HS-27A (cell line): ENCODE measurements at places on chromosomes 13 and 19.

DNA sequence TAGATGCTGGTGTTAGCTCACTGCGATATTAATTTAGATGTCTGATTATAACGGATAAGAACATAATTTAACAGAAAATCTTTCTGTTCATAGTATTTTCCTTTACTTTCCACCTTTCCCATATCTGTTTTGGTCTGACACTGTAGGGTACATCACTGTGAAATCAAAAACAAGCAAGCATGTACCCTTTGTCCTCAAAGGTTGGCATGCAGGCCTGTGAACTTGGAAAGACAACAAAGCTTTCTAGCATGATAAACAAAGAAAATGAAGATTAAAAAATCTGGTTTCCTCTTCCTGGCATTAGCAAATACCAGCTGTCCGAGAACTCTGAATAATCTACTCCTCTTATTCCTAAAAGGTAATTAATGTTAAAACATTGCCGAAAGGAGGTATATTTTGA lies 31.6 kb downstream of the THSD1 start:
- no peak for DNase-seq

DNA sequence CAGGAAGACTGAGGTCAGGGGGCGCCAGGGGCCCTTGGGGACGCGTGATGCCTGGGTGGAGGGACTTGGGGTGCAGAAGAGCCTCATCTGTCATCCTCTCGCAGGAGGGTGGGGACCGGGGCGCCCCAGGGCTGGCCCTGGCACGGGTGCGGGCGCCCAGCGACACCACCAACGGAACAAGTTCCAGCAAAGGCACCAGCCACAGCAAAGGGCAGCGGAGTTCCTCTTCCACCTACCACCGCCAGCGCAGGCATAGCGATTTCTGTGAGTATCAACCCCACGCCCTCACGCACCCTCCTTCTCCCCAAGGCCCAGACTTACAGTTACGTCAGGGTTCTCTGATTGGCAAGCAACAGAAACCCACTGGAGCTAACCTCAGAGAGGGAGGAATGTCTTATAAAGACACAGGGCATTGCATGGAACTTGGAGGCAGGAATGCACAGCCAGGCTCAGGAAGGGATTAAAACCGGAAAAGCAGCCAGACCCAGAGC lies 29.4 kb downstream of the MARK4 start:
- DNase-seq = no peak

DNA sequence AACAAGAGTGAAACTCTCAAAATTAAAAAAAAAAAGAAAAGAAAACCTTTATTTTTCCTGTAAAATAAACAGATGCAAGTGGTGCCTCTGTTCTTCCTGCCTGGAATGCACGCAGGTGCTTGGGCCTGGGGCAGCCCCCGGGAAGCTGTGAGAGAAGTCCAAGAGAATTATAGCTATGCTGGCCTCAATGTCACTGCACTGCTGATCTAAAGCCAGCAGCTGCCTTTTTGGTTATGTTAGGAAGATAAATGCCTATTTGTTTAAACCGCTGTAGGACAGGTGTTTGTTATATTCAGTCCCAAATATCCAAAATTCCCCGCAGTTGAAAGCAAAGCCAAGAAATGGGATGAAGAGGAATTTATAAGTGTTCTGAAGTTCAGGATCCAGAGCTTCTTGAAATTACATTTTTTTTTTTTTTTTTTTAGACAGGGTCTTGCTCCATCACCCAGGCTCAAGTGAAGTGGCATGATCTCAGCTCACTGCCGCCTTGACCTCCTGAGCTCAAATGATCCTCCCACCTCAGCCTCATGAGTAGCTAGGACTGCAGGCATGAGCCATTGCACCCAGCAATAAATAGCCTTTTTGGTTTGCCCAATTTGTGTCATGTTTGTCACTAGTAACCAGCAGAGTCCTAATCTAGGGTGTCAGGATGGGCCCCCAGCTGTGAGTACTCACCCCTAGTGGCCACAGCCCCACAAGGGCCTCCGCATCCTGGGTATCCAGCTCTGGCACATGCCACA lies 2.2 kb downstream of the RINL start:
- no peak for DNase-seq

- DNase-seq = no peak
These were observed 6.9 kb downstream of the UPK1A start for GRCh38 chr19:35673121-35673804.

- no peak for DNase-seq
These were observed 3.9 kb upstream of the SCN1B start for GRCh38 chr19:35026418-35026817.

DNA sequence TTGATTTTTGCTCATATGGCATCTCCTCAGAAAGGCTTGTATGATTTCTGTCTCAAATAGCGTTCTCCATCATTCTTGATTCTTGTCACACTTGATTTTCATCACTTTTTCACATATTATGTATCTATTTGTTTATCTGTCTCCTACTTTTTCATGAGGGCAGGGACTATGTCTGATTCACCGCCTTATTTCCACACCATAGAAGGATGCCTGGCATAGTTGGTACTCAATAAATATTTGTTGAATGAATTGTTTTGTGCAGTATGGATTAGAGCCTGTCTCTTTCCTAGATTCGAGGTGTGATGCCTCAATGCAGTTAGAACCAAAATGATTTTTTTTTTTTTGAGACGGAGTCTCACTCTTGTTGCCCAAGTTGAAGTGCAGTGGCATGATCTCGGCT lies 12.1 kb downstream of the SAE1 start:
- no peak for DNase-seq

DNA sequence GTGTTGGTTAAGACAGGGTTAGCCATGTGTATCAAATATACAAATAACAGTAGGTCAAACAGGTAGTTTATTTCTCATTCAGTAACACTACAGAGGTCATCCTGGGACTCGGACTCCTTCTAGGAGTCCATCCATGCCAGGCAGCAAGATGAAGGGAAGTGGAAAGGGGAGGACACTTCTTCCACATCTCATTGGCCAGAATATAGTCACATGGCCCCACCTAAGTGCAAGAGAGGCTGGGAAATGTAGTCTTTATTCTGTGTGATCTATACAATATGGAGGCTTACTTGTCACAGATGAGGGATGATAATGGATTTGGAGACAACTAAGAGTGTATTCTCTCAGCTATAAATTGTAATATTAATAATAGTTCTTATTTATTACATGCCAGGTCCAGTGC lies 31.1 kb downstream of the RDH8 start:
- DNase-seq = no peak

GRCh38 chr19:10113964-10114650 lies 2.6 kb downstream of the P2RY11 start:
- no peak for DNase-seq

DNA sequence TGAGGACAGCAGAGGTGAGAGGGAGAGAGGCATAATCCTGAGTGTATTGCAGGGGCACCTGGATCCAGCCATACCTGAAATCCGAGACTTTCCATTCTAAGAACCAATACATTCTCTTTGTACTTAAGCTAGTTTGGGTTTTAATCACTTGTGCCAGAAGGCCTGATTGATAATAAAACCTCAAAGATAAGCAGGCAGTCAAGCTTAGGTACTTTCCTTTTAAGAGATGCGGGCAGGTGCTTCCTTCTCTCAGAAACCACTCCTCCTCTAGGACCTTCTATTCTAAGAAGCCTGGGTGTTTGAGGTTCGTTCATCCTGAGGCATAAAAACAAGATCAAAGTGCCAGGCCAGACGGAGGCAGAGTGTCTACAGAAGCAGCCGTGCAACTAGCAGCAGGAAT lies 22.2 kb downstream of the FAM187B start:
- DNase-seq = no peak

DNA sequence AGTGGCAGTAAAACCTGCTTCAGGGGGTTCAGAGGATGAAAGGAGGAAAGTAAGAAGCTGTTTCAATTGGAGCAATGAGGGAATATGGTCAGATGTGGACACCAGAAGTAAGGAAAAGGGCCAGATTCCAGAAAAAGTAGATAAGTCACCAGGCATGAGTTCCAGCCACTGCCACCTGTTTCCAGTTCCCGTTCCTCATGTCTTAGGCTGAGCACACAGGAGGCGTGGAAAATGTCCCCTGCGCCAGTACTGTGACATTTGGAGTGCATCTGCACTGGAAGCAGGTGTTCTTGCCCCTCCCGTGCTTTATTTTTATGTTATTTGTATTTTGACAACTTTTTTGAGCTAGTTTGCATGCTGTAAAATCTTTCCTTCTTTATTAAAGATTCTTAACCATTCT lies 25.3 kb downstream of the LMO7 start:
- no peak for DNase-seq

DNA sequence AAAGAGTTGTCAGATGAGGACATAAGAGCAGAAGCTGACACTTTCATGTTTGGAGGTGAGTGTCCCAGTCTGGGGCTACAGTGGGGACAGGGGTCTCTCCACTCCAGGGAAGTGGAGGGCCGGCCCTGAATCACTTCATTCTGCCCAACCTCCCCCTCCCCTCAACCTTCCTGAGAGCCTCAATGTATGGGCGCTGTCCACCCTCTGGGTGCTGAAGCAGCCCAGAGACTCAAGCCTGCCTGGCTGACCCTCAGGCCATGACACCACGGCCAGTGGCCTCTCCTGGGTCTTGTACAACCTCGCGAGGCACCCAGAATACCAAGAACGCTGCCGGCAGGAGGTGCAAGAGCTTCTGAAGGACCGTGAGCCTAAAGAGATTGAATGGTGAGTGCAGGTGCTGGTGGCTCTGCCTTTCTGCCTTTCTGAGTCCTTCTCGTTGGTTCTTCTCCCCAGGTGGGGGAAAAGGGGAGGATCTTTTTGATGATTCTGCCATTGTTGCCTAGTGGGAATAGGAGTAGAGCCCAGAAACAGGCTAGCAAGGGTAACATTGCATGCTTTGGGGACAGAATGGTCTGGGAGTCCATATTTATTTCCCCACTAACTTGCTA lies 8.8 kb downstream of the CYP4F8 start:
- DNase-seq = no peak

DNA sequence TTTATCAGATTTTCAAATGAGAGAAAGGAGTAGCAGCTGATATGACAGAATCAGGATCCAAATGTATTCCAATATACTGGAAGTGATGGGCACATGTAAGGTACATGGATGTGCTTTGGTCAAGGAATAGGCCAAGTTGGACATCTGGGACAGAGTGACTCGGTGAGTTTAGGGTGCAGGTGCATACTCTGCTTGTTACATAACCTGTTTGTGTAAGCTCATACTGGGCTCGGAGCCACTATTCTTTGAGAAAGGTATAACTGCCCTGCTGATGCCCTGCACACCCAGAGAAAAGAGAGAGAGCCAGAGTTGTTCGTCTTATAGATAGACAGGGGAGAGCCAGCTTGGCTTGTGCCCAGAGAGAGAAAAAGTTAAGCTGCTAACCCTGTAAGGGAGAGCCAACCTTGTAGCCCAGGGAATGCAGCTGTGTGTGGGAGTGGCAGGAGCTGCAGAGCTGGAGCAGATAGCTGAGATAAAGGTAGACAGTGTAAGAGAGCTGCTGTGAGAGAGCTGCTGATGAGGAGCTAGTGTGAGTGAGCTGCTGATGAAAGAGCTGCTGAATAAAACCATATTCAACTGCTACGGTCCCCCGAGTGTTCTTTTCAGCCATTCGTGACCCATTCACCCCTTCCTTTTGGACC lies 40.7 kb upstream of the N4BP2L1 start:
- no peak for DNase-seq

- no peak for DNase-seq
These were observed 53.0 kb downstream of the TGDS start for GRCh38 chr13:94542917-94543316.

GRCh38 chr13:99415014-99415650 lies 86.1 kb upstream of the TM9SF2 start:
- no peak for DNase-seq

- DNase-seq = no peak
These were observed 72.9 kb downstream of the TEX29 start for GRCh38 chr13:111393221-111393790.

GRCh38 chr13:59931621-59932020 lies 232.1 kb downstream of the DIAPH3 start:
- DNase-seq = no peak

DNA sequence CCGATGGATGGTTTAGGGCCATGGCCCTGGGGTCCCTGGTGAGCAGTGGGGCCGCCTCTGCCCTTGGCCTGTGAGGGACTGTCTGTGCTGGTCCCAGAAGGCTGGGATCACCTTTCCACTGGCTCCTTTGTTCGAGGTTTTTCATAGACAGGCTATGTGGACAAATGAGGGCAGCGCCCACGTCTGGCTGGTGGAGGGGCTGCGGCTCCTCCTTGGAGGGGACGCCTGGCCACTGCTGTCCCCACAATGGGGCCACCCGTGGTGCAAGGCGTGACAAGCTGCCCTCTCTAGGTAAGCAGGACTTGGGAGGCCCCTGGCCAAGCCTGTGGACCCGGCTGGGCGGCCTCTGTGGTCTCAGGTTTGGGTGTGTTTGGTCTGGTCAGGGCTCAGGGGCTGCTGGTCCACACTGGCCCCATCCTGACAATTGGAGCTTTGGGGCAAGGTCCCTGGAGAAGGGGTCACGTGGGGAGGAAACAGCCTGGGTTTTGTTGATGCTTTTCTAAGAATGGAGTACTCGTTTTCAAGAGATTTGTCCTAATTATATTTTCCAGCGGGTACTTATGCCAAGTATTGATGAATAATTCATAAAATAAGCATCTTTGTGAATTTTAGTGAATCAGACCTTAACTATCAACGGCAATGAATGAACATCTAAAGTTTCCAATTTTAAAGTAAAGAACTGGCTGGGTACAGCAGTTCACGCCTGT lies 33.3 kb downstream of the MCF2L start:
- no peak for DNase-seq

- no peak for DNase-seq
These were observed 777.2 kb downstream of the UQCRFS1 start for GRCh38 chr19:28435551-28436271.

- no peak for DNase-seq
These were observed 17.3 kb downstream of the ZBTB7A start for GRCh38 chr19:4049432-4049831.

DNA sequence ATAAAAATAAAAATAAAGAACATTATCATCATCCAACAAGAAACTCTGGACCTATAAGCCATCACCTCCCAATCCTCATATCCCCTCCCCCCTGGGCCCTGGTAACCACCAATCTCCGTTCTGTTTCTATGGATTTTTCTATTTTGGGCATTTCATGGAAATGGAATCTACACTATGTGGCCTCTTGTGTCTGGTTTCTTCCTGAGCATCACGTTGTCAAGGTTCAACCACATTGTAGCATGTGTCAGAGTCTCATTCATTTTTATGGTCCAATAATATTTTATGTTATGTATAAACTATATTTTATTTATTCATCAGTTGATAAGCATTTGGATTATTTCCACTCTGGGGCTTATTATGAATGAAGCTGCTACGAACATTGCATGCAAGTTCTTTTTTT lies 26.9 kb downstream of the SULT2B1 start:
- no peak for DNase-seq

DNA sequence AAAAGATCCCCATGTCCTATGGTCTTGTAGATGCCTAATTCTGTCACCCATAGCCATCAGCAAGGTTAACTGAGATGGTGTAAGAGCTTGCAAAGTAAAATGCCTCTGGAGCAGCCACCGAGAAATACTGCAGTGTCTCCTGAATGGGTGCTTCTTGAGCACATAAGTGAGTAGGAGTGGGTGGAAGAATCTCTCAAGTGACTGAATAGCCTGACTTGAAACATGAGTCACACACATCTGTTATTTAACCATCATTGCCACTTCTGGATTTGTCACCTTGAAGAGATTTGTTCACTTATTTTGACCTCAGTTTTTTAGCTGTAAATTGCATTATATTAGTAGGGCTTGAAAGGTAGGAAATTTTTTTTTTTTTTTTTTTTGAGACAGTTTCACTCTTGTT lies 2.3 kb downstream of the ZNF714 start:
- no peak for DNase-seq

- no peak for DNase-seq
These were observed 12.6 kb upstream of the ZNF681 start for GRCh38 chr19:23771316-23771715.

GRCh38 chr13:30109471-30110135 lies 197.7 kb downstream of the KATNAL1 start:
- no peak for DNase-seq
